ENCODE measurements at places on chromosomes 16 and 17. TPM values are rescaled to one million over a fixed set of nuclear protein-coding genes. Genes with fewer than 3 reads are reported as not detected.
A peak's percentile ranks its signal among the peaks of the same experiment; 100 is the strongest.

DNA sequence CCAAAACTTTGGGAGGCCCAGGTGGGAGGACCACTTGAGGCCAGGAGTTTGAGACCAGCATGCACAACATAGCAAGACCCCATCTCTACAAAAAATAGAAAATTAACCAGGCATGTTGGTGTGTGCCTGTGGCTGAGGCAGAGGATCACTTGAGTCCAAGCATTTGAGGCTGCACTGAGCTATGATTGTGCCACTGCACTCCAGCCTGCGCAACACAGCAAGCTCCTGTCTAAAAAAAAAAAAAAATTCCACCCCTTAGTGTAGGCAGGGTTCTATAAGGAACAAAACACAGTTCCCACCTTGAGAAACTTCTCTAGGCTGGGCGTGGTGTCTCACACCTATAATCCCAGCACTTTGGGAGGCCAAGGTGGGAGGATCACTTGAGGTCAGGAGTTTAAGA lies 36.3 kb upstream of the HAPSTR1 start:
- DNase-seq, result no peak

Gene DERL2
- 80.0 TPM for polyA plus RNA-seq

DNA sequence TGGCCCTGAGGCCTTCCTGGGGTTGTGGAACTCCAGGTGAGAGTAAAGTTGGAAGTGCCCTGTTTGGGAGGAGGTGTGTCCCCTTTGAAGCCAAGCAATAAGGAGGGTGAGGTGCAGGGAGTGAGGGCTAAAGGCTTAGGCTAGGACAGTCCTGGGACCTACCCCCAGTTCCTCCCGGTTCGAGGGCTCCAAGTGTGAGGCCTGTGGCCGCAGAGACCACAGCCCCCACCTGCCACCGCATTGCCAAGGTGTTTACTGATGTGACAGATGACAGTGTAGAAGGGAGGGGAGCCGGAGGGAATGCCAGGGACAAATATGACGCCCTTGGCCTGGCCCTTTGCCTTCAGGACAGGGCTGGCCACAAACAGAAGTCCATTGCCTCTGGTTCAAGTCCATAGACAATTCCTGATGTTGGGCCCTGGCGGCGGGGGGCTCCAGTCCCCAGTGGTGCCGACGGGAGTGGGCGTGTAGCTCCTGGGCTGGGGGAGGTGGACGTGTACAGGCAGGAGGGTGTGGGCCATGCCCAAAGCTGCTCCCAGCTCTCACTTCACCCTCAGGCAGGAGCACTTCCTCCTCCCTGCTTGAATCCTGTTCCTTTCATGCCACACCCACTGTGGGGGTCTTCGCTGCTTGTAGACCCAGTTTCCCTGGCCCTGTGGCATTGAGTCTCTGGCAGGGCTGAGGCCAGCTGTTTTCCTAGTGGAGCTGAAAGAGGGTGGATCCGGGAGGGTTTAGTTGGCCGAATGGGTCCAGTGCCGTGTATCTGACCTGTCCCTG lies 3.2 kb downstream of the ADORA2B start:
- DNase-seq, result no peak

DNA sequence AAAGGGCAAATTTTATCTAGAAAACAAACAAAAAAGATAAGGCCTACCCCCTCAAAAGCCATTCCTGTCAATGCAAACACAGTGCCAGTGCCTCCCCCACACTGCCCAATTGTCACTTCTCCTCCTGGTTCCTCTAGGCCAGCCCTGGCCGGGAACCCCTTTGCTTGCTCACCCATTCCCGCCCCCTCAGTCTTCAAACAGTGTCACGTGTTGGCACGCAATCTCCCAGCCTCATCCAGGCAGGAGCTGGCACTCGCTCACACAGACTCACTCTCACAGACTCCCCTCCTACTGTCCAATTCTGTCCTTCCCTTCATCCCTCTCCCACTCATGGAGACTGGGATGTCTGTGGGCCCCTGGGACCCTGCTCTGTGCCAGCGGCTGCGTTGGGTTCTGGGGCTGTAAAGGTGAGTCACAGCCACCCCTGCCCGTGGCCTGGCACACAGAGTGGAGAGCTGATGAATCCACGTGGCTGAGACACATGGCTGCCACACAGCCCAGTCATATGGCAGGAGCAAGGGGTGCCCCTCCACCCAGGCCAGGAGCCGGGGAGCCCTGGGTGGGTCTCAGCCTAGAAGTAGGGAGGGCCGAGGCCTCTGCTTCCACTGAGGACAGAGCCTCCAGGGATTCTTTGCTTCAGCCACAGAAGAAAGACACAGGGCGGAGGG lies 54.8 kb downstream of the VAC14 start:
- DNase-seq, result no peak

DNA sequence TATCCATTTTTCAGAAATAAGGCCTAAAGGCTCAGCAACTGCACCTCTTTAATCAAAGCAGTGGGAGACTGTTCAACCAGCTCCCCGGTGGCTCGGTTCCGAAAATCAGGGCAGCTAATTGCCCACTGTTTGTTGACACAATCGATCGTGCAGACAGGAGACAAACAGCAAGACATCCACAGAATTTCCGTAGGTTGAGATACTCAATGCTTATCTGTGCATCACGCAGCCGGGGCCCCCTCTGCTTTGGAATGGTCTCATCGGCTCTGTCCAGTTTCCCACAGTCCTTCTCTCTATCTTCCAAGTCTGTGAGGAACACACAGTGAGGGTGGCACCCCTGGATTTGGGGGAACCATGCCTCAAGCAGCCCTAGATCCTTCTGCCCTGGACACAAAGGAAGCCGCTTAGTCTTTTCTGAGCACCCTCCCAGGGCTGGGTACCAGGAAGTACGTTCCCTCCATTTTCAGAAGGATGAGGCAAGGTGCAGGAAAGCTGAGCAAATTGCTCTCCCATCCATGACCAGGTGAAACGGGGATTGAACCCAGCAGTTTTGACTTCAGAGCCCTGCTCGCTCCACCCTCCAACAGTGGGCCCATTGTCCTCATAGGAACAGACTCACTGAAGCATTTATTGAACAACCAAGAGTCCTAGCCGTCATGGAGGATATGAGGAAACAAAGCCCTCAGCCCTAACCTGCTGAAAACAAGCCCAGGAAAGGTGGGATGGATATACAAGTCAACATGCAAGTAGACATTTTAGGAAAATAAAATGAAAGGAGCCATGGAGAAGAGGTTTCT lies 70.7 kb downstream of the C16orf95 start:
- DNase-seq, result no peak

Gene B3GNT9
- 8.9 TPM for polyA plus RNA-seq

- DNase-seq, result no peak
Measured at GRCh38 chr17:7191571-7192270, 12.6 kb upstream of the ASGR1 start.

DNA sequence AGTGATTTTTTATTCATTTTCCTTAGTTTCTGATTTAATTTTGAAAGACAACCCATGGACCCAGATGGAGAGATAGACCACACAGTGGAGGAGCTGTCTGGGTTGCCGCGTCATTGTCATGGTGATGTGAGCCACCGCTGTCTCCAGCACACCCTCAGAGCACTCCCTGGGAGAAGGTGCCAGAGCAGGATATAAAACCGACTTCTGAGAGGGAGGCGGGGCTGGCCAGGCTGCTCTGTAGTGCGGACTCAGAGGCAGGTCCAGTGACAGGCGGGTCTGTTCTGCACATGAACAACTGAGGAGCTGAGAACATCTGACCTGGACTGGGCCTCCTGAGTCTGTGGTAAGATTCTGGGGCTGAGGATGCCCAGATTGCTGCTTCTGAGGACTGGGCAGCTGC lies 216.3 kb upstream of the NLRP1 start:
- no peak for DNase-seq

GRCh38 chr17:13638855-13639458 lies 37.2 kb upstream of the HS3ST3A1 start:
- DNase-seq, result no peak

- DNase-seq, result no peak
Measured at GRCh38 chr17:74206332-74206818, 2.9 kb downstream of the RPL38 start.

Gene CHST4
- polyA plus RNA-seq, result 0.29 TPM

- peak; percentile 21 for DNase-seq
Measured at GRCh38 chr16:55418586-55418985, 60.4 kb upstream of the MMP2 start.

- DNase-seq, result no peak
Measured at GRCh38 chr16:27202923-27203506, 311 bp upstream of the KDM8 start.

GRCh38 chr17:66839616-66840015 lies 4.7 kb downstream of the CACNG5 start:
- no peak for DNase-seq

DNA sequence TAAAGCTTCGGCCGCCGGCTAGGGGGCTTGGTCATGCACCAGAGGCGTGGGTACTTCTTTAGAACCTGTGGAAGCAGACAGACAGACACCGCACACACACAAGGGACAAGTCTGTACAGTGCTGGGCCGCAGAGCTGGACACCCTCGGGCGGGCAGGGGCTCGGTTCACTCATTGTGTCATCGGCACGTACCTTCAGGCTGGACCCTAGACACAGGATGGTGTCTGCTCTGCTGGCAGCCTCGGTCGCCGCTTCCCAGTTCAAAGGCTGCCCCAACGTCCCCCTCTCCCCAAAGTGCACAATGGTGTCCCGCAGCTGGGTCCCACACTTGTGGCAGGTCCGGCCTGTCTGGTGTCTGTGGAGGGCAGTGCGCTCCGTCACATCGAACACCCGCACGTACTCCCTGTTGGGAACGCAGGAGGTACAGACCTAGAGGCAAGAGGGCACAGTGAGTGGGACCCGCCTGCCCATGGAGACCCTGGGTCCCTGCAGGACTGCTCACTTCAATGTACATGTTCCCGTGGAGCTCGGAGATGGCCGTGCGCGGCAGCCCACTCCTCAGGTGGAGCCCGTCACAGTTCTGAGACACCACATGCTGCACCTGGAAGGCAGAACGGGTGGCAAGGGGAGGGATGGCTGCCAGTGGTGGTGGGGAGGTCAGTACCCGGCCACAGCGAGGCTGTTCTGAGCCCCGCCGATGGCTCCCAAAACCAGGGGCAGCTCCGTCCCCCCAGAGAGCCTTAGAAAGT lies 3.1 kb upstream of the PCYT2 start:
- no peak for DNase-seq

Gene ACAP1
- 7.6 TPM for polyA plus RNA-seq

GRCh38 chr17:69331756-69332155 lies 4.8 kb upstream of the ABCA5 start:
- no peak for DNase-seq

- DNase-seq, result no peak
Measured at GRCh38 chr17:79904865-79905264, 65.6 kb upstream of the CBX4 start.

Gene RMI2
- polyA plus RNA-seq, result 21.6 TPM

DNA sequence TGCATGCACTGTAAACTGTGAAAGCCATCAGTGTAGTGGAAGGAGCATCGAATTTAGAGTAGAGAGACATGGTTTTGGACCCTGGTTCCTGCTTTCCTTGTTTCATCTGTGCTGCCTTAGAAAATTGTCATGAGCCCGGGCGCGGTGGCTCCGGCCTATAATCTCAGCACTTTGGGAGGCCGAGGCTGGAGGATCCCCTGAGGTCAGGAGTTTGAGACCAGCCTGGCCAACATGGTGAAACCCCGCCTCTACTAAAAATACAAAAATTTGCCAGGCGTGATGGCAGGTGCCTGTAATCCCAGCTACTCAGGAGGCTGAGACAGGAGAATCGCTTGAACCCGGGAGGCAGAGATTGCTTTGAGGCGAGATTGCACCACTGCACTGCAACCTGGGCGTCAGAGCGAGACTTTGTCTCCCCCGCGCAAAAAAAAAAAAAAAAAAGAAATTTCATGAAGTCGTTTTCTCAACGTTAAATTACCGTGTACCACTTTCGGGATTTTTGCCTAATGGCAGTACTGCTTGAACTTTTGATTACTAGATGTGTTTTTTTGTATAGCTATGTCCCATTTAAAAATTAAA lies 912 bp downstream of the COQ7 start:
- DNase-seq, result no peak

DNA sequence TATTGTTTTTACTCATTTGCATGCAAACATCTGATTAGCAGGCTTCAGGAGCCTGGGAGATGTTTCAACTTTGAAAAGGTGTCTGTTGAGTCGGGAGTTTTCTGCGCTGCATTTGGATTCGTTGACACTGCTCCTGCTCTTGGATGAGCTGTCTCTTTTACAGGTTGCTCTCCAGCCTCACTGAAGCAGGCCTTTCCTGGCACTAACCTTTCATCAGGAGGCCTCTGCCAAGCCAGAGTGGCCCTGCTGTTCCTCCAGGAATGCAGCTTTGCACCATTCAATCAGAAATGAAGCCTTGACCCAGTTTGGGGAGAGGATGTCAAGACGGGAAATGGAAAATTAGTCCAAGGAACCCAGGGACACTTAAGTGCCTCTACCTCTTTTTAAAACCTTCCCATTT lies 330 bp upstream of the KRTAP29-1 start:
- no peak for DNase-seq

Measured in renal cortex interstitium (tissue), 15 donors.